CD4-positive, CD25-positive, alpha-beta regulatory T cell (primary cell): ENCODE measurements at places on chromosomes 7 and 10.

GRCh38 chr10:45439873-45440272 is 65.9 kb downstream of the ALOX5 start:
- DNase-seq = no peak

DNA sequence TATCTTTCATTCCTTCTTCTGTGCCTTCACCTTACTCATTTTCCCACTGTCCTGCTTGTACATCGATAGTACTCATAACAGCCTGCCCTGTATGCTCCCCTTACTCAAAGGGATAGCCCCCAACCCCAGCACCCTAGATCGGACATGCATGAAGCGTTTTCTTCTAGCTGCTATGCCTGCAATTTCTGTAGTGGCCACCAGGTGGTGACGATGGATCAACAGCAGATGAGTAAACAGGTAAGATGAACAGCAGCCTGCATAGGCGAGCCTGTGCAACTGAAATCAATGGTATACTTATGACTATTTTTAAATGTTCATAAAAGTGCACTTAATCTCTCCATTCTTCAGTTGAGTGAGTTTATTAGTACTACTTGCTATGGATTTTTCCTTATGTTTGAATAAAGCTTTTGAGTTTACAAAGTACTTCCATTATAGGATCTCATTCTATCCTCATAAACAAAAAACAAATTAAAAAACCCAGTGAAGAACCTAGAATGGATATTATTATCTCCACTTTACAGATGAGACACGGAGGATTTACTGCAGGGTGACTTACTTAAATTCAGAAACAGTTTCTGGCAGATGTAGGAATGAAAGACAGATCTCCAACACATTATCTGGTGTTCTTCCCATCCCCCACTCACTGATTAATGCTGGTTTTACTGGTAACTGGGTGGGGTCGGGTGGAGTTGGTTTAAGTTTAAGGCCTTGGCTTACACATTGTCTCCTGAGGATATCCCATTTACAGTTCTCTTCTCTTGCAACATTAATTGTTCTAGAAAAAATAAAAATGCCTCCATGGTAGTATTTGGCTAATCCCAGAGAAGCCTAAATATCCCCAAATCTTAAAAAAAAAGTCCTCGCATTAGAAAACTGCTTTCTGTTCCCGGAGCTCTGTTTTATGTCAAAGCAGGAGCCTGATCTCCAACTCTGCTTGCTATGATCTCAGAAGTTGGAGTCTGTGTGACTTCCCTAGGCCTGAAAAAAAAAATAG is 222.1 kb downstream of the GLI3 start:
- no peak for DNase-seq

- DNase-seq = no peak
These were observed 169.2 kb downstream of the SND1 start for GRCh38 chr7:127821146-127821545.

- no peak for DNase-seq
These were observed 363.6 kb upstream of the NFE2L3 start for GRCh38 chr7:25788371-25788770.

DNA sequence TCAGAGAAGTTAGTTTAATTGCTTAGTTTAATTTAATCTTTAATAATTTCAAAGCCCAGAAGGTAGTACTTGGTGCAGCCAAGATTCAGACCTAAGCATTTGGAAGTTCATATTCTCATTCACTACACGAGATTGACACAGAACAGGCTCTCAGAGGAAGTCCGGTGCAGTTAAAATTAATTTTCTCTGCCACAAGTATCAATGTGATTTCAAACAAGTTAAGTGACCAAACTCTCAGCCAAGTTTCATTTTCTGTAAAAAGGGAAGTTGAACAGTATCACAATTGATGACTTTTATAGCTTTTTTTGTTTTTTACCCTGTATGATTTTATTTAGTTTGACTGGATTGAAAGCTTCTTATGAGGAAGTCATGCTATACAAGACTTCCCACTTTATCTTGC is 1494.9 kb upstream of the LRRTM3 start:
- no peak for DNase-seq

DNA sequence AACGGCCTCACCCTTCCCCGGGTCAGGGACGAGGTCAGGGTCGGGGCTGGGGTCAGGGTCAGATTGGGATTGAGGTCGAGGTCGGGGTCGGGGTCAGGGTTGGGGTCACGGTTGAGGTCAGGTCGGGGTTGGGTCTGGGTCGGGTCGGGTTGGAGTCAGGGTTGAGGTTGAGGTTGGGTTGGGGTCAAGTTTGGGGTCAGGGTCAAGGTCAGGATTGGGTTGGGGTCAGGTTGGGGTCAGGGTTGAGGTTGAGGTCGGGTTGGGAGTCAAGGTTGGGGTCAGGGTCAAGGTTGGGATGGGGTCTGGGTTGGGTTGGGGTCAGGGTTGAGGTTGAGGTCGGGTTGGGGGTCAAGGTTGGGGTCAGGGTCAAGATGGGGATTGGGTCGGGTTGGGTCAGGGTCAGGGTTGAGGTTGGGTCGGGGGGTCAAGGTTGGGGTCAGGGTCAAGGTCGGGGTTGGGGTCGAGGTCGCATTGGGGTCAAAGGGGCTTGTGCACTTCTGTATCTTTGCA is 131.4 kb downstream of the VIPR2 start:
- DNase-seq = no peak

DNA sequence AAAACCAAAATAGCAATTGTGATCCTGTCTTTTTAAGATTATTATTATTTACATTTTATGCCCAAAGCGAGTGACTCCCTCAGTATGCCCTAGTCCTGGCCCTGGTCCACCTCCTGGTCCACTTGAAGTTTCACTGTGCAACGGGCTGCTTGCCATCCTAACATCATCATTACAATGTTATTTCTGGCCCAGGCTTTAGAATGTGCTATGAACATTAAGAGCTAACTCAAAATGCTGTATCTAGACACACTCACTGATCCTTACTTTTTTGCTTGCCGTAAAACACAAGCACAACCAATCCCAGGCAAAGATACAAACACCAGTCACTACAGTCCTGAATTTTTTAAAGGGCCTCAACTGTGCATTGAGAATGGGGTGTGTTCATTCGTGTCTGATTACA is 38.4 kb downstream of the RHOBTB1 start:
- no peak for DNase-seq

DNA sequence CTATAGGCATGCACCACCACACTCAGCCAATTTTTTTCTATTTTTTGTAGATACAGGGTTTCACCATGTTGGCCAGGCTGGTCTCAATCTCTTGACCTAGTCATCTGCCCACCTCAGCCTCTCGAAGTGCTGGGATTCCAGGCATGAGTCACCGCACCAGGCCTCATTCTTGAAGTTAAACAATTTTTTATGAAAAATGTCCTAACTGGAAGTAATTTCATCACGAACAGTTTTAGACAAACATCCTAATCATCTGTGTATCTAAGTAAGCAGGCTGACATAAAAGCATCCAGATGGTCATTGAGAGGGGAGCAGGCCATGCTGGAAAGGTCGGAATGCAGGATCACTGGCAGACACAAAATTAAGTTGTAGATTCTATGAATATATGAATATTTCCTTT is 269.1 kb downstream of the ZMYND11 start:
- DNase-seq = no peak

- DNase-seq = no peak
These were observed 48.7 kb downstream of the UPF2 start for GRCh38 chr10:11993834-11994468.

GRCh38 chr7:122155566-122155965 is 11.5 kb upstream of the AASS start:
- no peak for DNase-seq

- DNase-seq = no peak
These were observed 152.9 kb downstream of the HGF start for GRCh38 chr7:81616951-81617350.

GRCh38 chr7:81674431-81674830 is 95.4 kb downstream of the HGF start:
- DNase-seq = no peak
